Common myeloid progenitor, CD34-positive (primary cell): ENCODE measurements at places on chromosomes 1 and 21.

DNA sequence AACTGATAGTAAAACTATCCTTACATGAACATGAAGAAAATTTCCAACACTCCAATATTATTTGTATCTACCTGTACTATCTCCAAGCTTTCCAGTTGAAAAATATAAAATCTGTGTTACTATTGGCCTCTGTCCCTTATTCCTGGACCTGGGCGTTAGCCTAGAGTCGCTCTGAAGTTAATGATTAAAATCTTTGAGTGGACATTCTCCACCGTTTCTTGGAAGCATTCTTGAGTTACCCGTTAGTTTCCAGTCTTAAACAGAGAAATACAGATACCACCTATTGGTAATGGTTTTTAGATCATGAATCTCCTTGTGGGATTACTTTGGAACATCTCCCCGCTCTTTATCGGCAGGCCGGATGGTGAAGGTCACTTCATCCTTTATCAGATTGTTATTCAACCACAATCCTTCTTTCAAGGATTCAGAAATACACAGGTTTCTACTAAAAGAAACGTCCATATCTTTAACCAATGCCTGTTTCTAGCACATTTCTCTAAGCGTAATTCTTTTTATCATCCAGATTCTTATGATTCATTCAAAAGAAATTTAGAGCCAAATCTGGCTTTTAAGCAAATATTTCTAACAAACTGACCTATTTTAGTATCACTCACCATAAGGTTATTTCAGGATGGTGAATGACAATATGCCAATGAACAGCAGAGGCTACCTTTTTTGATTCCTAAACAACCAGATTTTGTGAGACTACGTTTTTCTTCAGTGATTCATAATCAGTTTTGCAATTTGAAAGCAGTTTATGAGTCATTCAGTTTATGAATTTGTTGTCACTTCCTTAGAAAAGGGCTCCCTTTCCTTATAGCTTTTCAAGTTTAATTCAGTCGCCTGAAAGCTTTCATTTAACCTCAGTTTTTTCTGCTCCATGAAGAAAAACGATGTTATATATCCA, 70.2 kb upstream of the ERRFI1 start:
- no peak overlapping the region for H3K27ac ChIP-seq
- H3K27me3 ChIP-seq, result no peaks in the 10 kb centered on the region
- no peaks in the 10 kb centered on the region for H3K4me1 ChIP-seq
- H3K4me3 ChIP-seq, result no peak overlapping the region
- no peak for DNase-seq

DNA sequence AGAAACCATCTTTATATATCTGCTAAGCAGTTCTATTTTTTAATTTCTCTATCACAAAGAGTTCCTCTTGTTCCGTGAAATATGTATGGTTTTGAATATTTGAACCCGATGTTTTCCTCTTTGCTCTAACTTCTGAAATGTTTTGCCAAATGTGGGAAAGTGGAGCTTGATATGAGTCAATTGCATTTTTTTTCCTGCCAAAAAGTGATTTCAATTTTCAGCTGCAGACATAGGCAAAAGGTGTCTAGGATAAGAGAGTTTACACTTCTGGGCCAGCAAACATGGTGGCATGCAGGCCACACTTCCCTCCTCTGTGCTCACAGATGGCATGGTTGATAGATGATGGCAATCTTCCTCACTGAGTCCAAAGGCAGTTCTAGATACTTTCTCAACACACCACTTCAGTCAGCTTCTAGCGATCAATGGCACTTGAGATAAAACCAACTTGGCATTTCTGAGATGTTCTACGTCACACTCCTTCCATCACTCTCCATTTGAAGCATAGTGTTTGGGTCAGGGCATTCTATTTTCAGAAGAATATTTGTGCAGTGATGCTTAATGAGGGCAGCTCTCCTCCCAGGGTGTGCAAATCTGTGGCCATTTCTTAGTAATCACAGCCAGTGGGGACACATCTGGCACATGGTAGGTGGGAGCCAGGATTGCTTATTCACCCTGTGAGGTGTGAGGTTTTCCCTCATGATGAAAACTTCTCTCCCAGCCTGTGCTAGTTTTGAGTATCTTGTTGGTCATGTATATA, 54.4 kb upstream of the SCAF4 start:
- DNase-seq, result no peak
- no peaks in the 10 kb centered on the region for H3K27me3 ChIP-seq
- peaks cover 3% of the 10 kb centered on the region for H3K4me1 ChIP-seq
- no peaks in the 10 kb centered on the region for H3K36me3 ChIP-seq

DNA sequence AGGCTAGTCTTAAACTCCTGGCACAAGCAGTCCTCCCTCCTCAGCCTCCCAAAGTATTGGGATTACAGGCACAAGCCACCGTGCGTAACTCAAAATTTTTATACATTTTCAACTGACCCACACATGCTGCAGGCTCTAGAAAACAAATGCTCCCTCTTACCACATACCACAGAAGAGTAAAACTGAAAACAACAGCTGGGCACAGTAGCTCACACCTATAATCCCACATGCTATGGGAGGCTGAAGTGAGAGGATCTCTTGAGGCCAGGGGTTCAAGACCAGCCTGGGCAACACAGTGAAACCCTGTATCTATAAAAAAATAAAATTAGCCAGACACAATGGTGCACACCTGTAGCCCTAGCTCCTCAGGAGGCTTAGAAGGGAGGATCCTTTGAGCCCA, 56.7 kb downstream of the AKT3 start:
- no peaks in the 10 kb centered on the region for H3K36me3 ChIP-seq
- no peak overlapping the region for H3K27ac ChIP-seq
- no peaks in the 10 kb centered on the region for H3K4me1 ChIP-seq
- H3K27me3 ChIP-seq, result no peaks in the 10 kb centered on the region
- H3K4me3 ChIP-seq, result no peak overlapping the region

- no peak for DNase-seq
- no peaks in the 10 kb centered on the region for H3K4me1 ChIP-seq
- H3K4me3 ChIP-seq, result no peak overlapping the region
- no peak overlapping the region for H3K27ac ChIP-seq
- no peaks in the 10 kb centered on the region for H3K27me3 ChIP-seq
- no peaks in the 10 kb centered on the region for H3K36me3 ChIP-seq
Observed at GRCh38 chr1:232504651-232505050, 125.3 kb downstream of the SIPA1L2 start.

DNA sequence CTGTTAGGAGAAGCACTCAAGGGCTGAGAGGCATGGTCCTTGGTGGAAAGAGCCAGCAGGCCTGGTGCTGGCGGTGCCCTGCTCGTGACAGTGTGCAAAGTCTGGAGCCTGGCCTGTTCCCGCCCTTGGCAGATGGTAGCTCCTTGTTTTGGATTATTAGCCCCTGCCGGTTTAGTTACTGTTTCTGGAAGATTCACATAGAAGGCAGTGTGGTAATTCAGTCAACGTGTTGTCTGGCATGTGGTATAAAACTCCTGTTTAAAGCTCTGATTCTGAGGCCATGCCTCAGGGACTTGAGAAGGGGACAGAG, 6.8 kb downstream of the PKNOX1 start:
- peaks cover 1% of the 10 kb centered on the region for H3K4me1 ChIP-seq
- H3K4me3 ChIP-seq, result no peak overlapping the region
- no peak for DNase-seq
- peaks cover 9% of the 10 kb centered on the region for H3K36me3 ChIP-seq
- no peaks in the 10 kb centered on the region for H3K27me3 ChIP-seq

DNA sequence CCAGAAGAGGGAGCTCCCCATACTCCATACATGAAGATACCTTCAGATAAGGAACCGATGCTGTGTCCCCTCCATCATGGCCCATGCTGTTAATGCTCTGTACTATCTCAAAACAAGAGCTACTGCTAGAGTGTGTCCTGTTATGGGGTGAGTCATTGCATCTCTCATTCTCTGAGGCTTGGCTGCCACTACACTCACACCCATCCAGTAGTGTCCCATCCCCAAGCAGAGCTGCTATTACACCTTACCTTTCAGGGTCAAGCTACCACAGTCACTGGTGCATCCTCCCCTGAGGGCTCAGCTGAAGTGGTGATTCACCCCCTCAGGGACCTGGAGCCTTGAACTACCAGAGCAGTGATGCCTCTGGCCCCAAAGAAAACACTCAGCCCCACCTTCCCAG, 198.5 kb downstream of the PLA2G4A start:
- no peaks in the 10 kb centered on the region for H3K4me1 ChIP-seq
- no peak for DNase-seq
- H3K27me3 ChIP-seq, result no peaks in the 10 kb centered on the region
- no peak overlapping the region for H3K4me3 ChIP-seq
- H3K27ac ChIP-seq, result no peak overlapping the region
- H3K36me3 ChIP-seq, result no peaks in the 10 kb centered on the region

GRCh38 chr1:40626383-40626770, 39.1 kb downstream of the RIMS3 start:
- H3K4me3 ChIP-seq, result no peak overlapping the region
- peaks cover 20% of the 10 kb centered on the region for H3K4me1 ChIP-seq
- H3K27ac ChIP-seq, result no peak overlapping the region

DNA sequence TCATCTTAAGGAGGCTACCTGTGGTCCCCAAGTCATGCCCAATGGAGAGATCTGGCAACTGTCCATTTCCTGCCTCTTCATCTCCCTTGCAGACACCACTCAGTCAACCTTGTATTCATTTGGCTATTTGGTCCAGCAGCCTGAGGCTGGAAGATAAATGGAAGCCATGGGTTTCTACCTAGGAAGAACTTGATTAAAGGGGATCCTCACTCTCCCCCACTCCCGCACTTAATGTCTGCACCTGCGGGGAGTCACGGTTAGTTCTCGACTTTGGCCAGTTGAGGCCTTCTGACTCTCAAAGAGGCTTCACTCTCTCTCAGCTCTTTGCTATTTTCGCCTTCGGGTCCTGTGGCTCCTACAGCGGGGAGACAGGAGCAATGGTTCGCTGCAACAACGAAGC, 8.4 kb upstream of the ATXN7L2 start:
- peaks cover 6% of the 10 kb centered on the region for H3K4me1 ChIP-seq
- H3K27me3 ChIP-seq, result peaks cover 44% of the 10 kb centered on the region
- no peaks in the 10 kb centered on the region for H3K36me3 ChIP-seq
- DNase-seq, result no peak
- H3K4me3 ChIP-seq, result no peak overlapping the region

- H3K4me1 ChIP-seq, result peaks cover 2% of the 10 kb centered on the region
- H3K27me3 ChIP-seq, result no peaks in the 10 kb centered on the region
- DNase-seq, result peak; percentile 58
- H3K27ac ChIP-seq, result no peak overlapping the region
- no peak overlapping the region for H3K4me3 ChIP-seq
Observed at GRCh38 chr1:65459397-65459768, 38.9 kb downstream of the LEPR start.

GRCh38 chr21:36097427-36098181, 27.8 kb downstream of the CBR1 start:
- no peak overlapping the region for H3K27ac ChIP-seq
- H3K4me1 ChIP-seq, result peaks cover 9% of the 10 kb centered on the region
- no peak overlapping the region for H3K4me3 ChIP-seq
- no peaks in the 10 kb centered on the region for H3K27me3 ChIP-seq

- H3K36me3 ChIP-seq, result peaks cover 15% of the 10 kb centered on the region
- no peak overlapping the region for H3K4me3 ChIP-seq
- no peak for DNase-seq
- H3K27me3 ChIP-seq, result no peaks in the 10 kb centered on the region
- no peak overlapping the region for H3K27ac ChIP-seq
Observed at GRCh38 chr1:182569939-182570610, 19.0 kb downstream of the RNASEL start.

DNA sequence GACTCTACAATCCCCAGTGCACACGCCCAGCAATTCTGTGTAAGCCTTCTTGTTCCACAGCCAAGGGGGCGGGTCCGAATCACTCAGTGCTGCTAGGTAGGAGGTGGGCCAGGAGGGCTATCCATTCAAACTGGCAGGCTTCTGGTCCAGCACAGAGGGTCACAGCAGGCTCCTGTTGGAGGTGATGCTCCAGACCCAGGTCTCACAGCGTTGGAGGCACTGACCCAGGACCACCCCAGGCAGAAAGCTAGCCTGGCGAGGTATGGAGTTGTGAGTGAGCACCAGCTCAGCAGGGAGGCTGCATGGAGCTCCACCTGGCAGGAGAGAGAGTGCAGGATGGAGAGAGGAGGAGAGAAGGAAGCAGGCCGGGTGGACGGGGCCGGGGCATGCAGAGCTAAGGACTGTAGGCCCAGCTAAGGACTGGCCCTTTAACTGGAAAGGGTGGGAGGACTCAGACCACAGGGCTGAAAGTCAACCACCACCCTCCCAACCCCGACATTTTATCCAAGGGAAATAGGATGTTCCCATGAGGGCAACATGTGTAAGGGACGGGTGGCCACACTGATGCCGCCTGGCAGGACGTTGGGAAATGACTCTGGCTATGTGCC, 38.7 kb downstream of the GPR161 start:
- H3K4me1 ChIP-seq, result no peaks in the 10 kb centered on the region
- no peaks in the 10 kb centered on the region for H3K27me3 ChIP-seq
- H3K4me3 ChIP-seq, result no peak overlapping the region
- DNase-seq, result no peak
- no peaks in the 10 kb centered on the region for H3K36me3 ChIP-seq

DNA sequence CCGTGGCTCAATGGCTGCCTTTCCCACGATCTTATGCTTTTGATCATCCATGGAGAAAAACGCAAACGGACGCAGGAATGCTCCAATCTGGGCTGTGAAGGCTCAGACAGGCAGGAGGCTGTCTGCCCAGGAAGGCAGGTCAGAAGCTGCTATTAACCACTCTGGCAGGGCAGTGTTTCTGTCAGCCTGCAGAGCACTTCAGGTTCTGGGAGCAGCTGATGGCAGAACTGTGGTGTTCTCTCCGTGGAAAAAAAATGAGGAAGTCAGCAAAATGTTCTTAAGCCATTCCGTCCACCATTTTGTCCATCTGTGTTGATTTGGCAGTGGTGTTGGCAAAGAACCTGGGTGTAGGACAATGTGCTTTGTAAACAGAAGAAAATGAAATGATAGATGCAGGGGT, 91.7 kb downstream of the SIM2 start:
- H3K36me3 ChIP-seq, result no peaks in the 10 kb centered on the region
- H3K4me1 ChIP-seq, result no peaks in the 10 kb centered on the region
- H3K4me3 ChIP-seq, result no peak overlapping the region

DNA sequence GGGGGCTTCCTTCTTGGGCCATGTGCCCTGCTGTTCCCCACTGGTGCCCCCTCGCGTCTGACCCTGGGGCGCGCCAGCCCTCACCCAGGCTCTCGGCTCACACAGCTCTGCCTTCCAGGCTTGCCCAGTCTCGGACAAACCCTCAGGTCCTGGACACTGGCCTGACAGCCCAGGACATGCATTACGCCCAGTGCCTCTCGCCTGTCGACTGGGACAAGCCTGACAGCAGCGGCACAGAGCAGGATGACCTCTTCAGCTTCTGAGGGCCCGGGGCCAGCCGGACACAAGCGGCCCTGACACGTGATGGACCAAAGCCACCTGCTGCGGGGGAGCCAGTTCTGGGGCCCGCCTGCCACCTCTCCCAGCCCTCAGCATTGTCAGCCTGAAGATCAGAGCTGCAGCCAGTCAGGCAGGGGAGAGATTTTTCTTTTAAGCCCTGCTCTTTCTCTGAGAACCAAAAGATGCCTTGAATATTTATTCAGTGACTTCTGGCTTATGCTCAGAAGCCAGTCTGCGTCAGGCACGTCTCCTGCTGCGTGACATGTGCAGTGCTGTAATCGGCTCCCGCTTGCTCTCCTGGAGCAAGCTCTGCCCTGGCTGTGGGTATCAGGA, 23.4 kb downstream of the LDLRAP1 start:
- DNase-seq, result no peak
- H3K27ac ChIP-seq, result no peak overlapping the region
- no peaks in the 10 kb centered on the region for H3K27me3 ChIP-seq
- H3K36me3 ChIP-seq, result peaks cover 2% of the 10 kb centered on the region
- peaks cover 3% of the 10 kb centered on the region for H3K4me1 ChIP-seq

- no peak overlapping the region for H3K27ac ChIP-seq
- H3K4me3 ChIP-seq, result no peak overlapping the region
- peak; percentile 92 for DNase-seq
- peaks cover 2% of the 10 kb centered on the region for H3K36me3 ChIP-seq
Observed at GRCh38 chr1:51284487-51284954, 45.8 kb downstream of the TTC39A start.
